Hematopoietic multipotent progenitor cell (in vitro differentiated cells): ENCODE measurements at places on chromosomes 7 and 10. TPM values are rescaled to one million over a fixed set of nuclear protein-coding genes. Genes with fewer than 3 reads are reported as not detected.

ADAM8 gene
- total RNA-seq, result 146 TPM

GRCh38 chr7:2631946-2632732, at the start of gene TTYH3:
TTYH3 (plus strand) TSS chr7:2631986; CDS start chr7:2632156, 170 bp downstream.
- no peak for DNase-seq

DNA sequence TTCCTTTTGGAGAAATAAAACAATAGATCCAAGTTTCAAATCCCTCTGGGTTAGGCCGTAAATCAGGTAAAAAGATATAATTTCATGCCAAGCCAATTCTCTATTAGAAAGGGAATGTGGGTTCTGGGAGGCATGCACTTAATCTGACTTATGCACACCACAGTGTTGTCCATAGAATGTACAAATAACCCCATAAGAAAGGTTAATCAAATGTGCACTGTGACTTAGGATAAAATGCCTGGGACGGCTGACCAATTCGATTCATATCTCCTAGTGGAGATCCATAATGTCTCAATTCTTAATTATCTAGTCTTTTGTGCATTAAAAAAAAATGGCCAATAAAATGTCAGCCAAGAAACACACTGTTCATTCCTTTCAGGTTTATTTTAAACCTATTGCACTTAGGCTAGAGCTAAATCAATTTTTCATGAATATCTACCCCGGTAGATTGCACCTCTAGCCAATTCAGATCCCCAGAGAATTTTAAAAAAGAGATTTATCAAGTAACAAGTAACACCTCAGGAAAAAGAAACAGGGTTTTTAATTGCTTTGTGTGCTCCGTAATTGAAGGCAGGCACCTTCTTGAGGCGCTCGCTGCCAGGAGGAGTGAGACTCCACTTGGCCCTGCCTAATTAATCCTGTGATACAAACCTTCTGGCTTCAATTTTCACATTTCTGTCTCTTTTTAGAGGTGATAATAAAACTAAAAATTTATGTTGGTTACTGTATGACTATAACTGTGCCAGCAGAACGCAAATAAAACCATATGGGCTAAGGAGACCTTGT, 265.1 kb downstream of the ETV1 start:
- no peak for DNase-seq

DNA sequence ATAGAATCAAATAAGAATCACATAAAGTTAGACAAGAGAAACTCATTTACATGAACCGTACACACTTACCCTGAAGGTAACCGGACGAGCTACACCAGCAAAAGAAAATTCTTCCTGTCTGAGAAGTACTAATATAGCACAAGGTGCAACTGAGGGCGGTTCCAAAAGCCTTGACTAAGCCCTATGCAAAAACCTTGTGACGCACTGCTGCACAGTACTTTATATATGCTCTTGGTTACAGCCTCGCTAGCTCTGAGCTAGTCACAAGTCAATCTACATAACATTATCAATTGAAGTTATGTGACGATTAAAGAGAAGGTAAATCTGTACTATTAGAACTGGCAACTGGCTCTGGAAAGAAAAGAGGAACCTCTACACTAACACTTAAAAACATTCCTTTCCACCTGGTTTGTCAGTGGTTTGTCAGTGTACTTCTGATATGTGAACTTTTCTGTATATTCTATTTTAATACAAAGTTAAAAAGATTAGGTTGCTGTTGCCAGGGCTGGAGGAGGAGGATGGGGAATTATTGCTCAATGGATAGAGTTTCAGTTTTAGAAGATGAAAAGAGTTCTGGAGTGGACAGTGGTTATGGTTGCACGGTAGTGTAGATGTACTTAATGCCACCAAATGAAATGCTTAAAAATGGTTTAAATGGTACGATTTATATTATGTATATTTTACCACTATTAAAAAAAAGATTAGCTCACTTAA, 21.6 kb downstream of the NT5C3A start:
- peak; percentile 61 for DNase-seq

- peak; percentile 14 for DNase-seq
Measured at GRCh38 chr10:30705625-30706149, 76.1 kb upstream of the LYZL2 start.

CDH23 gene
- total RNA-seq, result 0.81 TPM

WNT8B gene
- not detected for total RNA-seq

- no peak for DNase-seq
Measured at GRCh38 chr7:100171840-100172239, 3.4 kb upstream of the GAL3ST4 start.

- no peak for DNase-seq
Measured at GRCh38 chr7:1861799-1862458, 191.9 kb downstream of the ELFN1 start.

FAM131B gene
- 0.81 TPM for total RNA-seq

ADCY1 gene
- total RNA-seq, result under 0.01 TPM

GRCh38 chr10:125002047-125002422, 60.1 kb downstream of the ZRANB1 start:
- no peak for DNase-seq

- no peak for DNase-seq
Measured at GRCh38 chr10:72487521-72487920, 132.8 kb upstream of the DNAJB12 start.

DNA sequence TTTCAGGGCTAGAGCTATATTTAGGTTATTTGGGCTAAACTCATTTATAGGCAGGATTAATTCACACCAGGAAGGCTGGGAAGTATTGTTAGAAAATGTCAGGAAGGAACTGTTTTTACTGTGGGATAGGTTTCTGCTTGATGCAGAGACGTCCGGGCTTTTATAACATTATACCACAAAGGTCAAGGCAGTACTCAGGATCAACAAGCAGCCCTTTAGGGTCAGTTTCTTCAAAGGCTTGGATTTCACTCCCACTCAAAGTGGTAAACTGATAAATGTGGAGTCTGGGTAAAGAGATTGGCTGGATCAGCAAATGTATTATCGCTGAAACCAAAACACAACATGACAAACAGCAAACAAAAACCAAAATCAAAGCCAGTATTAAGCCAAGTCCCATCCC, 127.2 kb downstream of the ARL5B start:
- no peak for DNase-seq

PNLIPRP3 gene
- not detected for total RNA-seq

DNA sequence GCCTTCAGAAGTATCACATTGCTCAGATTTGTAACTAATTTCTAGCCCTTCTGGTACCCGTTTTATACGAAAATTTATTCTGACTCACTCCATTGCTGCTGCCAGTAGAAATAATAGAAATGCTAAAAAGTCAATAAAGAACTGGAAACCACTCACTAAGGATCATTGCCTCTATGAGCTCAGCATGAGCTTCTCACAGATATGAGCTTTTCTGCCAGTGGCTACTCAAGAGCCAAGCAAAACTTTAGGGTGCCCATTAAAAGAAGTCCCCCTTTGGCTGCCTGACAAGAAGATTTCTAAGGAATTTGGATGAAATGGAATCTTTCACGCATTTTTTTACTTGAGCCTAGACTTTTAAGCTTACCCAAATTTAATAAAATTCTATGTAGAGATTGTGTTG, 52.5 kb downstream of the GPR37 start:
- no peak for DNase-seq

GRCh38 chr7:157043745-157044144, 33.3 kb upstream of the MNX1 start:
- DNase-seq, result no peak

LIPJ gene
- total RNA-seq, result 0.27 TPM

DNA sequence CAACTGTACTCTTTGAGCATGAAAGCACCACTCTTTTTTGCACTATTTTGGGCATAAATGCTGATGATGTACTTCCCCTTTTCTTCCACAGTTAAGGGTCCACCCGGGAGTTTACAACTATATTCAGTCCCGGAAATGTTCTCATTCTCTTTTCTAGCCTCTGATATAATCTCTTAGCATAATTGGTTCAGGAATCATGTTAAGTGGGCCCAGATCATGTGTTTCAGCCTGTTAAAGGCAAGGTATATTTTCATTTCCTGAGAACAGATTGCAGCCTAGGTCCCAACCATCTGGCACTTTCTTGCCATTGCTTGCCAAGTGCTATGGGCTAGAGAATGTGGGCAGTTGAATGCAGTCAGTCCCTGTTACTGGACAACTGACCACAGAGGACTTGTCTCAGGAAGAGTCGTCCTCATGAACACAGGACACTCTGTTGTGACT, 111.4 kb upstream of the GLCCI1 start:
- peak; percentile 31 for DNase-seq

DNA sequence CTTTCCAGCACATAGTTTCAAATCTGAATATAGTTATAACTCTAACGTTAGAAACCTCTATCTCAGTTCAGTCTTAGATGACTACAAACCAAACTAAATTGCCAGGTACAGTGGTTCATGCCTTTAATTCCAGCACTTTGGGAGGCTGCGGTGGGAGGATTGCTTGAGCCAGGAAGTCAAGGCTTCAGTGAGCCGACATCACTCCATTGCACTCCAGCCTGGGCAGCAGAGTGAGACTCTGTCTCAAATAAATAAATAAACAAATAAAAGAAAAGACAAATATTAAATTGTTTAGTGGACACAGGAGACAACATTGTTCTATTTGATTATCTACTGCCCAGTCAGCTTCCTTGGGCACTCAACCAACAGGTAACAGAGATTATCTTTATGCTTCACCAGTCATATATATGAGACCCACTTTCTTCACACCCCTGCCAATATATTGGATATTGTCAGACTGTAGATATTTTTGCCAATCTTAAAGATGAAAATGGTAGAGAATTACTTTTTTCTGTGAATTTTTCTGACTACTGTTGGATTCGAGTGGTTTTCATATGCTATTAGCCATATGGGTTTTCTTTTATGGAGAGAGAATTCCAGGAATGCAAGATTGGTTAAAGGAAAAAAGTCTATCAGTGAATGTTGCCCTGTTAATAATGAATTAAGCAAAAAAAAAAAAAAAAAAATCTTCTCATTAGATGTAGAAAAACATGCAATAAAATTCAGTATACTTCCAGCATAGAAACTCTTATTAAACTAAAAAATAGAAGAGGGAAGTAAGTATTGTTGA, 16.0 kb downstream of the HDAC9 start:
- no peak for DNase-seq

HOXA11 gene
- total RNA-seq, result not detected

DNA sequence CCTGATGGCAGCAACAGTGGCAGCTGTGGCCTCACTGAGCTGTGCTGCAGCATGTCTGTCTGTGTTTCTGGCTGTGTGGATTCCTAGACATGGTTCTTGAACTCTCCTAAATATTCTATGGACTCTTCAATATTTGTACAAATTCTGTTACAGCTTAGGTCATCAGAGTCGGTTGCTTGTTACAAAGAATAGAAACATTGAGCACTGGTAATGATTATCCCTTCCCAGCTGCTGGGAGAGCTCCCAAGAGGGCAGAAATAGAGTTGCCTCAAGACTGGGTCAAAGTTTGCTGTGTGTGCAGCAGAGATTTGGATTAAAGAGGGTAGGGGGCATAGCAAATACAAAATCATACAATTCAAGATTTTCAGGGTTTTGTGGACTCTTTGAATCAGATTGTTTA, 337.1 kb upstream of the AKR1E2 start:
- DNase-seq, result no peak

DNA sequence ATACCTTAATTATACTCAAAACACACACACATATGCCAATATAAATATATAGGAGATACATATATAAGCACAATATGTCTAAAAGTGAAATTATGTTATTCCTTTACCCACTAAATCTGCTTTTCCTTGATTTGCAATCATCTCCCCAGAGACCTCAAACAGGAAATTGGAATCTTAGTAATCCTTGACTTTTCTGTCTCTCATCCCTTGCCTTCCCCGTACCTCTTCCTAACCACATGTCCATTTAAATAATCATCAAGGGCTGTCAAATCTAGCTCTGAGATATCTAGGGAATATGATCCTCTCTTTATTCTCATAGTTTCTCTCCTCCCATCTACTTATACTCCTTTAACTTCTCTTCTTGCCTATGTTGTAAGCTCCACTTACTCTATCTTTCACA, 336.6 kb downstream of the HGF start:
- DNase-seq, result no peak

DNA sequence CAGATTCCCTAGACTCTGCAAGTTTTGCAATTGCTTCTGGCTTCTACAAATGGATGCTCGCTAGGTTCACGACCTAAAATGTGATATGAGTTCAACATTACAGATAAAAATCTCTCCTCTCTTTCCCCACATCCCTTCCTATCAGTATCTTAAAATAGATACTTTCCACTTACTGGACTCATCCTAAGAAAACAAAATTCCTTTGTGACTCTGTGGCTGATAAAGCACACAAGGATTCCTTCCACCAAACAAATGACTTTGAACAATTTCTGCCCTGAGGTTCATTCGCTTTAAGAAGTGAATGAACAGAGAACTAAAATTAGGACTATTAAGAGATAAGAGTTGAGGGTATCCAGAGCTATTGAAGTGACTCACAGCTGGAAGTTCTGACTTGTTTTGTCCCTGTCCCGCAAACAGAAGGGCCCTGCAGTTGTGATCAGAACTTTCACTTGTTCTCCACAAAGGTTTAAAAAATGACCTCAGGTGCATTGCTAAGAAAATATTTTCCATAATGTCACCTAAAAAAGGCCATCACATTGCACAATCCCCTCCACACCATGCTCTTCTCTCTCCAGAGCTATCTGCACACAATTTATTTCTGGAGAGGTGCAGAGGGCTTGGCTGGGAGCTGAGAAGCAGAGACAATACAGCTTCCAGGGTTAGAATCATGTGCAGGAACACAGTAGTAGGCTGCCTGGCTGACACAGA, 96.1 kb downstream of the PIP4K2A start:
- no peak for DNase-seq

MYH16 gene
- not detected for total RNA-seq

- DNase-seq, result no peak
Measured at GRCh38 chr7:119026391-119026790, 801.9 kb downstream of the ANKRD7 start.

- DNase-seq, result no peak
Measured at GRCh38 chr10:78919181-78919966, 149.4 kb upstream of the ZMIZ1 start.
